ENCODE measurements at places on chromosomes 1 and 21.

GRCh38 chr21:33101300-33101911 lies 31.5 kb downstream of the OLIG1 start:
- peak; percentile 35 for DNase-seq

GRCh38 chr1:6166655-6167390 lies 13.3 kb downstream of the CHD5 start:
- DNase-seq = no peak

DNA sequence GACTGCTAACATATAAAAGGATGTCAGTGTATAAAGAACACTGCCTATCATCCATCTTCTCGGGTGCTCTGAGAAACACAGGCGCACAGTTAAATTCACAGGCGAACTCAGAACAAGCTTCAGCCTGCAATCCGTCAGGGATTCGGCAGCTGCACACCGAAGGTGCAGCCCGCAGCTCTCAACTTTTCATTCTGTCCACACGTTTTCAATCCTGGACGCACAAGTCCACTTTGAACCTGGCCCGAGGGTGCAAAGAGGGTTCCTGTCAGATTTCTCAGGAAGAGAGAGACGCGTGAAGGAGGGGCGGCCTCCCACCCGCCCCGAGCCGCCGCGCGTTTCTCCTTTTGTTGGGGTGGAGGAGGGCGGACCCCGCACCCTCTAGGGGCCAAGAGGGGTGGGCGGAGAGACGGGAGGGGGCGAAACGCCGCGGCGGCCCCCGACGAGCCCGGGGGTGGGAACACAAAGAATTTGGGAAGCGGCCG lies 724 bp downstream of the DOCK7 start:
- peak; percentile 69 for DNase-seq

GRCh38 chr21:44995343-44995941 lies 55.6 kb downstream of the SLX9 start:
- DNase-seq = no peak

GRCh38 chr1:241611736-241612135 lies 28.4 kb downstream of the CHML start:
- DNase-seq = no peak

- DNase-seq = no peak
Observed at GRCh38 chr1:93352376-93352775, 6.7 kb downstream of the DR1 start.

DNA sequence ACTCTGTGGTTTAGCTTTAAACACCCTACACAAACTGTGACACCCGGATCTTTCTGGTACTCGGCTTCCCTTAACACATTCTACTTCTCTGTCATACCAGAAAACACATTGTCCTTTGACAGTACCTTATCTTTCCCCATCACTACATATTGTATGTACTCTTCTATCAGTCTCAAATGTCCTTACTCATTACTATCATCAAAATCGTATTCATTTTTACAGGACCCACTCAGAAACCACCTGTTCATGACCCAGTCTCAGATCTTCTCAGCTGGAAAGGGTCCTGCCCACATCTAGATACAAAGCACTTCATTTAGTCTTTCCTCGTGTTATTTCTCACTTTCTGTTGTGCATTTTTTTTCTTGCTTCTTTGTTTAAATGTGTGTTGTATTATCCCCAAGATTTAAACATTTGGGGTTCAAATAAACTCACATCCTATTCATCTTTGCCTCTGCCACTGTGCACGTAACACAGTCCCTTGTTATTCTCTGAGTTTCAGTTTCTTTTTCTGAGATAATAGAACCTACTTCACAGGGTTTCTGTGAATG lies 27.7 kb downstream of the CD34 start:
- DNase-seq = no peak

DNA sequence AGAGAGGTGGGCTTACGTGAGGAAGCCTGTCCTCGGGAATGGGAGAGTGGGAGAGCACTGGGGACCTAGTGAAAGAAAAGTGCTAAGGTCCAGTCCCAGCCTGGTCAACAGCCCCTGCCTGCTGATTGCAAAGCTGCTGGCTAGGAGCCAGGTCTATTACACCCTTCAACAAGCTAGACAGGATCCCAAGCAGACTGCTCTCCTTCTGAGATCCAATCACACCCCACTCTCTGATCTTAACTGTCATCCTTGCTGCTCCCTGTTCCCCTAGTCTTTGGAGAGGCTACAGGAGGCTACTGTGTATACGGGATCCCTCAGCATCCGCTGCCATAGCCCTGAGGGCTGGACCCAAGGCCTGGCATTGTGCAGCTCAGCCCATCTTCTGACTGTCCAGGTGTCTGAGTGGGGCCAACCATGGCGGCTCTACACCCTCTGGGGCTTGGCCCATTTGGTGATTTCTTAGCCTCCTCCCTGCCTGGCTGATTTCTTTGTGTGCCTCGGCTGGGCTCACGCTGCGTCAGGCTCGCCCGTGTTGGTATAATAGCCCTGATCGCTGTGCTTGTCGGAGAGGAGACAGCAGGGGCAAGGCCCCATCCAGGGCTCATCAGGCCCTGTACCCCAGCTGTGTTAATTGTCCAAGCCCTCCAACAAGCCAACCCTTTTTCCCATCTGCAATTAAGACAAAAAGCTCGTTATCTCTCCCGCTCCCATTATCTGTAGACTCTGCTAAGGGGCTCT lies 43.9 kb downstream of the NAV1 start:
- DNase-seq = peak; percentile 9

DNA sequence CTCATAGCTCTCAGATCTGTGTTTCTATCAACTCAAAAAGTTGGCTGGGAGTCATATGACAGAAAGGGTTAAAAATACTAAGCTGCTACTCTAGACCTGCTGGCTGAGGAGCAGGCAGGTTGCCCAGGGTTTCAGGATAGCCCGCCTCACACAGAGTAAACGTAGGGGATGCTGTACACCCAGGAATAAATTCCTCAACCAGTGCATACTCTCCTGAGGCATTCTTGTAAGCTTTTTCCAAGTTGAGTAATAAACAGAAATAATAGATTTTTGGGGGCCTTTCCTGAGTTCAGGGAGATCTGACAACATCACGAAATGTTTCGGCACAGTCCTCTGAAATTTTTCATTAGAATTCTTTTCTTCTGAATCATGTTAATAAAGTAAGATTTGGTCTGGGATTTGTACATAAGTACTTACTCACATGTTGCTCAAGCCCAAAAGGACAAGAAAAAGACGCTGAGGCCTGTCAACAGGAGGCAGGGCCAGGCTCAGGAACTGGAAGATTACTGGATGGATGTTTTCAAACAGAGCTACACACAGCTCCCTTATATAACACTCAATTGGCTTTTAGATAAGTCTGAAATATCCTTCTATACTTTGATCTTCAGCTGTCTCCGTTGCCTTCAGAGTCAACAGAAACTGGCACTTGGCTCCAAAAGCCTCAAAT lies 41.0 kb downstream of the TGFBR3 start:
- no peak for DNase-seq

DNA sequence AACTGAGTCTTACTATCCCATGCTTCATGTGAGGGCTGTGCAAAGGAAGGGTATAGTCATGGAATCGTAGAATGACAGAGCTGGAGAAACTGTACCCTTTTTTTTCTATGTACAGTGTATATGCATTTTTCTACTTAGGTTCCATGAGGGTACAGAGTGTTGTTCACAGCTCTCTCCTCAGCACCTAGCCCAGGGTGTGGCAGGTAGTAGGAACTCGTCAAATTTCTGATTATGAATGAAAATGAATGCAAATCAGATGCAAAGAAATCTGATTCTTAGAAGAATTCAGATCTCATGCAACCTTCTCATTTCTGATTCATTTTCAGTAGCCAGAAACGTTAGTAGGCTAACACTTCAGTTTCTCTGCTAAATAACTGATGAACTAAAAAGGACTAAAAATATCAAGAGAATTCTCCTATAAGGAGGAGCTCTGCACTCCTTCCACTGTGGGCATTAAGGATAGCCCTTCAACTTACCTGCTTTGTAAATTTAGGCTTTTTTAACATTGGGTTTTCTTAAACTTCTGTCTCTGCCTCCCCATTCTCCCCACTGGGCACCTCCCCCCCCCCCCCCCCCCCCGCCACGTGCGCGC lies 18.0 kb upstream of the HHAT start:
- no peak for DNase-seq

DNA sequence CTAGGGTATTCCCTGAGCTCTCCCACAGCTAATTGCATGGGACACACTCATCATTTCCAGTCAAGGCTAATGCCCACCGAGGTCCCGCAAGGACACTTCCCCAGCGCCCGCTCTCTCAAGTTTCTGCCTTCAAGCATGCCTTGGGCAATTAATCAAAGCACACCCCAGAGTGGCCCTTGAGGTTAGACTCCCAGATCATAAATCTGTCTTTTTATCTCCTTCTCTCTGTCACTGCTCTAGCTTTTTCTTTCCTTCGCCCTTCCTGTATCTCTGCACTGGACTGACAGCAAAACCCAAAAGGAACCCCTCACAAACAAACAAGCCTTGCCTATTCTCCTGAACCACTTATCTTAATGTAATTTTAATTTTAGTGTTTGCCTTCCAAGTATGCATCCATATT lies 7.9 kb upstream of the EXOSC10 start:
- DNase-seq = no peak

- peak; percentile 5 for DNase-seq
Observed at GRCh38 chr21:35603494-35603893, 456.8 kb downstream of the SETD4 start.
